NCI-H1694 (cell line): ENCODE measurements at places on chromosomes 5 and 9.
A peak's percentile ranks its signal among the peaks of the same experiment; 100 is the strongest.

DNA sequence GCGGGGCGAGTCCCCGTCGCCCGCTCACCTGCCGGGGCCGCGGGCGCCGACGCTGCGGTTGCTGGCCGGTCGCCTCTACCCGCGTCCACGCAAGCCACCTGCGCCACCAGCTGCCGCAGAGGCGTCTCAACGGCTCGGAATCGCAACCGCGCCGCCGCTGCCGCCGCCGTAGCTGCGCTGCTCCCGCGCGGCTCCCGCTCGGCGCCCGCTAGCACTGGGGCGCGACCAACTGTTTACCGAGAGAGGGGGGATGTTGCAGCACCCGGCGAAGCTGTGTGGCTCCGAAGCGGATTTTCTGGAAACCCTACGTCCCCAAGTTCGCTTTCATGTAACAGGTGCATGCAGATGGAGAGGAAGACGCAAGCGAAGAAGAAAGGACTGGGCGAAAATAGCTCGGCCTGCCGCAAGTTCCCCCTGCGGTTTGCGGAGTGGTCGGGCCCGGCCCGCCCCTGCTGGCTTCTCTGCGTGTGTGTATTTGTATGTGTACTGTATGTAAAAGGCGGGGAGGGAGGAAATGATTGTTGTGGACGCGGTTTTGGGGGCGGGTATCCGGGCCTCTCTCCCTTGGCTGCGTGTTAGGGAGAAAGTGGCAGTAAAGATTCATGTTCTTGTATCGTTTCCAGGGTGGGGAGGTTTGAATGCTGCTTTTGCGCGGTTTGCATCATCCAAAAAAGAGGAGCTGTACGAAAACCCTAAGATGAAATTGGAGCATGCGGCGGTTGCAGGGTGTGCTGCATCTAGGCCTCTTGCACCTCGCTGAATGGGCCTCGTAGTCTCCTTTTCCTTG is at the start of gene PSIP1:
TSS of gene PSIP1 (minus strand) at position 182 of the 787 bp plus-strand sequence. CDS start 782 bp downstream, outside the sequence.
- peak; percentile 56 for DNase-seq

- no peak for DNase-seq
Observed at GRCh38 chr5:76083555-76084495, 642 bp downstream of the SV2C start.

DNA sequence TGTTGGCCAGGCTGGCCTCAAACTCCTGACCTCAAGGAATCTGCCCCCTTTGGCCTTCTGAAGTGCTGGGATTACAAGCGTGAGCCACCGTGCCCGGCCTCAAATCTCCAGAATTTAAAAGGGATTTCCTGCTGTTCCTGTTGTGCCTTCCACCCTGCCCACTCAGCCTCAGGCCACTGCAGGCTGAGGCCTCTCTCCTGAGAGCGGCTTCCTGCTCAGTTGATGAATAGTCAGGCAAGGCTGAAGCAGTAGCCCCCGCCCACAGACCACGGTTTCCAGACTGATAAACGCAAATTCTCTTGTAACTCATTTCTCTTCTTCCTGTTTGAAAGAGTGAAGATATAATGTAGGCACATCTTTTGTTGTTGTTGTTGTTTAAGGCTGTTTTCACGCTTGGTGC is 127.0 kb upstream of the PLCXD3 start:
- no peak for DNase-seq

DNA sequence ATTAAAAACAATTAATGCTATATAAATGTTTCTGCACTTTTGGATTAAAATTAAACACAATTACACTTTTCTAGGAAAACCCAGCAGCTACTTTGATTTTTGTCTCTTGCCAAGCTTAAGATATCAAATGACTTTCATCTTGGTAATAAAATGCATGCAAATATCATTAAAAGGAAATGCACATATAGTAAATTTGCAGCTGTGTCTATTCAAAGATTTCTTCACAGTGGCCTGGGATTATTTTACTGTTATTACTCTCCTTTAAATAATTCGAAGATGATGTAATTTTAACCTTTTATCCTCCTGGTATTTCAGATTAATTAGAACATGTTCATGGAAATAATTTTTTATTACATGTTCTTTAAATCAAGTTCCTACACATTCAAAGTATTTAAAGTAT is 529.5 kb upstream of the RGMB start:
- no peak for DNase-seq

DNA sequence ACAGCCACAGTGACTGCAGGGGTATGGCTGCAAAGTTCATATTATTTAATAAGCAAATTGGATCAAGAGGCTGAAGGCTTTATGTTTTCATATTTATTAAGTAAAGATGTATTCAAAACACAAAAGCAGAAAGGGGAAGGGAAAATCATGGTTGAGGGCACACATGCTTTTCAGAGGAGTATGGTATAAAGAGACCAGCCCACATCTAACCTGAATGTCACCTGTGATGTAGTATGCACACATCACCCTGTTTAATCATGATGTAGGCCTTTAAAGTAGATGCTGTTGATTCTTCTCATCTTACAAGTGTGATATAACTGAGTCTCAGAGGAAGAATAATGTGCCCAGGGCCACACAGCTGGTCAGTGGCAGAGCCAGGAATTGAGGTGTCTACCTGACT is 211.8 kb downstream of the DCP2 start:
- DNase-seq = no peak

DNA sequence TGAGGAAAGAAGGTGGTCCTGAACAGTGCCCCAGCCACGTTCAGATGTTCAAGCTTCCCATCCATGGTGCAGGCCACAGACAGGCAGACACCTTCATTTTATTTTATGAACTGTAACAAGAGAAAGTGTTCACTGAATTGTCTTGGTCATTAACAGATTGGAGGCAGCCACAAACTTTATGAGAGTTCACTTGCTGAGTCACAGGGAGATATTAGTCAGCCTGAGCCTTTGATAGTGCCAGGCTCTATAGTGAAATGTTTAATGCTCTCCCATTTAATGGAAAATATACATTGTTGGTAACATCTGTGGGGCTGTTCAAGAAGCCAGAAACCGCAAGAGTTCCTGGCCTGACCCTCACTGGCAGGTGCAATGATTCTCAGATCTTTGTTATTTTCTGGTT is 237.0 kb downstream of the TENT4A start:
- DNase-seq = no peak

- no peak for DNase-seq
Observed at GRCh38 chr9:126465977-126466376, 139.3 kb downstream of the MVB12B start.

DNA sequence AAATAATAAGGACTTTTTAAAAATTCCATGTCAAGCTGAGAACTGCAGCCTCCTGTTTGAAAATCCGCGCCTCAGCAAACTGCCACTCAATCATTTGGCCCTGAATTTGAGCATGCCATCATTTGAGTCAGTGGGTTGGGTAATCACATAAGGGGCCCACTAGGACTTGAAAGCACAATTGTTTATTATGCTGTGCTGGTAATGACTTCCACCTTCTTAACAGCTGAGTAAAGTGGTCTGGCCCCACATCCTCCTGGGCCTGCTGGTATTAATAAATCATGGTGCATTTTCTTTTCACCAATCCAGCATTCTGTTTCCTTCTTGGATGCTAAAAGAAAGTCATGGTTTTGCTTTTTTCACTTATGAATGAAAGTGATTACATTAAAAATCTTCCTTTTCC is 103.0 kb upstream of the CTSL start:
- DNase-seq = no peak

DNA sequence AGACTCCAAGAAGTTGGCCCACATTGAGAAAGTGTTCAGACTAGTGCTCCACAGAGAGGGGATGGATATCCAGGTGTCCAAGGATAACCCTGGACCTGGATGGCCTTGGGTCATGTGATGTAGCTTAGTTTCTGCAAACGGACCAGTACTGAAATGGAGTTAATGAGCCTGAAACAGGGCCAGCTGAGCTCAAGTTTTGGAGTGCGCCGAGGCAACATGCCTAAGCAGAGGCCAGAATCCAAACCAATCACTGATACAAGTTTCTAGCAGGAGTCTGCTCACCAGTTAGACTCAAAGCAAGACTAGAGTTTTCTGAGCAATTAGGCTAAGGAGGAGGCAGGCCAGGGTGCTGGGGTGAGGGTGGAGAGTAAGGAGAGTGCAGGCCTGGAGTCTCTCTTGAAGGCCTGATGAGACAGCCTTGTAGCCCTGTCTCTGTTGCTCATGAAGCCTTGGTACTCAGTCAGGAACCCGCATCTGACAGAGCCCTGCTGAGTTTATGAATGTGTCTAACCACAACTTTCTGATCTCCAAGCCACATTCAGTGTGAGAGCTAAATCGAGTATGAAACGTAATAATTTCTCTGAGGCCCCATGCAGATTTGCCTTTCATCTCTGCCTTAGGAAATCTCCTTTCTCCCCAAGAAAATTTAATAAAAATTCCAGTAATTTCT is 68.9 kb upstream of the EQTN start:
- DNase-seq = no peak

- DNase-seq = no peak
Observed at GRCh38 chr9:72827950-72828731, 124.7 kb downstream of the ALDH1A1 start.

DNA sequence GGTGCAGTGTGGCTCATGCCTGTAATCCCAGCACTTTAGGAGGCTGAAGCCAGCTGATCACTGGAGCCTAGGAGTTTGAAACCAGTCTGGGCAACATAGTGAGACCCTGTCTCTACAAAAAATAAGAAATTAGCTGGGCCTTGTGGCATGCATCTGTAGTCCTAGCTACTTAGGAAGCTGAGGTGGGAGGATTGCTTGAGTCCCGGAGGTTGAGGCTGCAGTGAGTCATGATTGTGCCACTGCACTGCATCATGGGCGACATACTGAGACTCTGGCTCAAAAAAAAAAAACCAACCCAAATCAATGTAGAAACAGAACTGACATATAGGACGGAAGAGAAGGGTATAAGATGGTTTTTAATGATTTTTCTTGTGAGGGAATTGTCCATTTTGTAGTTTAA is 27.7 kb downstream of the G3BP1 start:
- DNase-seq = no peak

DNA sequence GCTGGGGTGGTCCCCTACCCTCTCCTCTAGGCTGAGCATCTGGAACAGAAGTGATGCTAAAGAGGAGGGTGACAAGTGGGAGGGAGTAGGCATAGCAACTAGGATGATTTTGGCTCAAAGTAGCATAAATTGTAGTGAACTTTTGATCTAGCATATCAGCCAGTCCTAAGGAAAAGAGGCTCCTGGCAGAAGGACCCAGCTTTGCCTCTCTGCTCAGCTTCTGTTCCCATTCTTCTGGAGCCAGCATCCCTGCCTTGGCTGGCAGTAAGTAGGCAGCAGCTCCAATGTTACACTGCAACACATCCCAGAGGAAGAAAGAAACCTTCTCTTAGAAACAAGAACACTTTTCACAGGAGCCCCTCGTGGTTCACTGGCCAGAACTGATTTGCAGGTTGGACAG is 487.0 kb downstream of the MTRR start:
- DNase-seq = no peak

DNA sequence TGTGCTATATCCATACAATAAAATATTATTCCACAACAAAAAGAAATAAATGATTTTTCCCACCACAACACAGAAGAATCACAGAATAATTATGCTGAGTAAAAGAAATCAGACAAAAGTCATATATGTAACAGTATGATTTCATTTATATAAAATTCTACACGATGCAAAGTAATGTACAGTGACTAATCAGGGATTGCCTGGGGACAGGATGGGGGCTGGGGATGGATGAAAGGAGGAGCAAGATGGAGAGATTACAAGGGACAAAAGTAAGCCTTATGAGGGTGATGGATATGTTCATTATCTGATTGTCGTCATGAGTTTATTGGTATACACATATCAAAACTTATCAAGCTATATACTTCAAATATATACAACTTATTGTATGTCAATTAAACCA is 154.0 kb downstream of the FBN2 start:
- no peak for DNase-seq

DNA sequence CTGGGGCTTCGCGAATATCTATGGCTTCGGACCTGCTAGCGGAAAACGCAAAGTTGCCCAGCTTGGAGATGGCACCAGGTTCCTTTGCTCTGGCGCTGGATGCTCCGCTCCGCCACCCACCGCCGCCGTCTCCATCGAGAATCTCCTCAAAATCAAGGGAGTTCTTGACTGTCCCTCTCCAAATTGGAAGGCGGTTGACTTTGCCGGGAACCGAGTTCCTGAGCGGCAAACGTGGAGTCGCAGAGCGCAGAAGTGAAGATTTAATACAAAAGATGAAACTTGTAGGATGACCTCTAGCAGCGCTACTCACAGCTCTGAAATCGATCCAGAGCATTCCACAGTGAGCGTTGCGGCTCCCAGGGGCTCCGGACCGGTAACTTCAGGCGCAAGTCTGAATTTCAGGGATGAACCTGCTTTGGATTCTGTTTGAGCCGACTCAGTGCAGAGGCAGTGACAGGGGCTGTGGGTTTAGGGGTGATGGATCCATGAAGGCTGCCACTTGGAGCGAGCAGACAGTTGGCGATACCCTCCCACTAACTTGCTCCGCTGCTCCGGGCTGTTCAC is 1641.5 kb upstream of the C9orf72 start:
- no peak for DNase-seq

DNA sequence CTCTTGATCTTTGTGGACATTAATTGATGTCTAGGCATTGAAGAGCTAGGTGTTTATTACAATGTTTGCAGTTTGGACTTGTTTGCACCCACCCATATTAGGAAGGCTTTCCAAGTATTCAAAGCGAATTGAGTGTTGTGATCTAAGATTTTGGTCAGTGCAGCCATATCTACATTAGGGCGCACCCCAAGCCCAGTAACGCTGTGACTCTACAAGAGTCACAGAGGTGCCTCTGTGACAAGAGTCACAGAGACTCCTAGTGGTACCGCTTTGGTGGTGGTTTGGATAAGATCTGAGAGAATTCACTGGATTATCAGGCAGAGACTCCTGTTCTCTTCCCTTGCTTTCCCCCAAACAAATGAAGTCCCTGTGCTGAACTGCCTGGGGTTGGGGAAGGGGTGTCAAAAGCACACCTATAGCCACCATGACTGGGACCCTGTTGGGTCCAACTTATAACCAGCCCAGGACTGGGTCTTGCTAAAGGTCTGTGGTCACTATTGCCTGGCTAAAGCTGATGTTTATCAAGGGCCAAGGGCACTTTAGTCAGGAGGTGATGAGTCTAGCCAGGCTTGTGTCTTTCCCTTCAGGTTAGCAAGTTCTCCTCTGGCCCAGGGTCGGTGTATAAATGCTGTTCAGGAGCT is 114.1 kb upstream of the RIOK2 start:
- peak; percentile 48 for DNase-seq

DNA sequence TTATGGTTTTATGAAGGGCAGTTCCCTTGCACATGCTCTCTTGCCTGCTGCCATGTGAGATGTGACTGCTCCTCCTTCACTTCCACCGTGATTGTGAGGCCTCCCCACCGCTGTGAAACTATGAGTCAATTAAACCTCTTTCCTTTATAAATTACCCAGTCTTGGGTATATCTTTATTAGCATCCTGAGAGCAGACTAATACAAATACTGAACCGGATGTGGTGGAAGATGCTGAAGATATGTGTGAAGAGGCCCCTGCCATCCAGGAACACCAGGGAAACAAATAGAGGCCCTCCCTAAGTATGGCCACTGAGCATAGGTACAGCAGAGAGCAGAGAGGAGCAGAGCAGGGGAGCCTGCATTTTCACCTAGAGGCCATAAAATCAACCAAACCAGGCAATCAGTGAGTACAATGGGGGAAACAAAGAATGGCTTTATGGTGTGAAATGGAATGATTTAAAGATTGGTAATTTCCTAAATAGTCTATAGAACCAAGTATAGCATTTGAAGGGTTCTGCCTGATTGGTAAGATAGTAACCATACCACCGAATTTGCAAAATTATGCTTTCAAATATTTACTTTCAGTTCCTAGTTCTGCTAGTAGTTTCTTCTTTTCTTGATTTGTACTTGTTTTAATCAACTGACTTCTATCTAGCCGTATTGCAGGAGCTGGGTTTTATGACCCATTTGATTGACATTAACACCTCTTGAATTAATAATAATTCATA is 421.6 kb downstream of the IRX1 start:
- no peak for DNase-seq
